ENCODE measurements at places on chromosomes 11 and 22.

DNA sequence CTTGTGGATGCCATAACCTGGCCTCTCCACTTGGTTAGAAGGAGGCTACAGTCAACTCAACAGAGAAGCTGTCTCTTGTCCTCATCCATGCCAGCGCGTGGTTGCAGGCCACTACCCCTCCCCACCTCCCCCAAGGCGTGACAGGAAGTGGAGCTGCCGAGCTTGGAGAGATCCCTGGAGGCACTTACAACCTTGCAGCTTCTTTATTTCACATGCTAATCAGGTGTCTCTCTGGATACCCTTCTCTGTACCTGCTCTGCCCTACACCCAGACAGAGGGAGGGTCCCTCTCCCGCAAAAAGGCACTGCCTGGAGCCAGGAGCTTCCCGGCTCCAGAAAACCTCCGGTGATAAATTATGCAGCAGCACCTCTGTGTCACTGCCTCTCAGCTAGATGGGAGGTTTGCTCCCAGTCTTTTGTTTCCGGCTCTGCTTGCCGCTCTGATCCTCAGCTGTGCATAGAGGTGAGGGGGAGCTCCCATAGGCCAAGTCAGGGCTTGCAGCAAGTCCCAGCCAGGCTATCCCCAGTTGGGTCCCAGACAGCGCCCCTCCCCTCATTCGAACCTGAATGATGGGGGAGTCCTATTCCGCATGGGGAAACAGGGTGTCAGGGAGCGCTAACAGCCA, 5.7 kb downstream of the LRP4 start:
- DNase-seq: no peak

DNA sequence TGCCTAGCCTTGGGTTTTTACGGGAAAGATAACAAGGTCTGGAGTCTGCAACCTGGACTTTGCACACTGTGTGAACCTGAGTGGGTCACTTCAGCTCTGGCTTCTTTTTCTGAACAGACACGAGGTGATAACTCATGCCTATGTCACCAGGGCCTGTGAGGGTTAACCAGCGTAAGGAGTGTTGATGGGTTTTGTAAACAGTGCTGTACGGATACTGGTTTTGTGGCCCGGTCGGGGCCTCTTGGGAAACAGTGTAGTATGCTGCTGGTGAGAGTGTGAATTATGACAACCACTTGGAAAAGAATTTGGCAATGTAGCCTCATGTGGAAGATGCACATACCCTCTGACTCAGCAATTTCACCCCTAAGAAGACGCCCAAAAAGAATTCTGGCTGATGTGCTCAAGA, 266.8 kb downstream of the MN1 start:
- no peak for DNase-seq

DNA sequence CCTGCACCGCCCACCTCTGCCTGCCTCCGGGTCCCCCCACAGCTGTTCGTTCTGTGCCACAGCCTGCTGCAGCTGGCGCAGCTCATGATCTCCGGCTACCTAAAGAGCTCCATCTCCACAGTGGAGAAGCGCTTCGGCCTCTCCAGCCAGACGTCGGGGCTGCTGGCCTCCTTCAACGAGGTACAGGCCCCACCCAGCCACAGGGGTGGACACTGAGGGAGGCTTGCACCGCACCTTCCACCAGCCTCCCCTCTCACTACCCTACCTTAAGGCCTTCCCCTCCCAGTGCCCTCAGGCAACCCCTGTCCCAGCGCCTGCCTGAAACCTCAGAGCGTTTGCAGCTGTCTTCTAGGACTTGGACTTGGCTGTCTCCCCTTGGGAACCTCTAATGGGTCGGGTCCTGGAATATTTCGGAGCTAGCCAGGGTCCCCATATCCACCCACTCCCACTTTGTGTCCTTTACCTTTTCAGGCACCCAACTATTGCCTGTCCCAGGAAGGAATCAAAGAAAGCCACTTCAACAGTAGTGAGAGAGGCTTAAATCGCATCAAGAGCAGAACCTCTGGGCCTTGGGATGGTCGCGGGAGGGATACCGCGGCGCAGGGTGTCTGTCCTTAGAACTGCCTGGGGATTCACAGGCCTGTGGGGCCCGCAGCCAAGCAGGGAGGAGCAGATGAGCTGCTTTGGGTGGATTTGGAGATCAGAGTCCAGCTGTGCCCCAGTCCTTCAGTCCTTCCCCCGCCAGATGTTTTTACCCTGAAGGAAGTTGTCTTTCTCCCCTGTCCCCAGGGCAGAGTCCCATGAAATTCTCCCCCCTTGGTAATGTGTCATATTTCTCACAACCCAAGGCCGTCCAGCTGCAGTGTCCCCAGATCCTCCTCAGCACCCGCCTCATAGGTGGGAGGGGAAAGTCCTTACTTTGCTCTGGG, 13.3 kb downstream of the SLCO2B1 start:
- DNase-seq: no peak

DNA sequence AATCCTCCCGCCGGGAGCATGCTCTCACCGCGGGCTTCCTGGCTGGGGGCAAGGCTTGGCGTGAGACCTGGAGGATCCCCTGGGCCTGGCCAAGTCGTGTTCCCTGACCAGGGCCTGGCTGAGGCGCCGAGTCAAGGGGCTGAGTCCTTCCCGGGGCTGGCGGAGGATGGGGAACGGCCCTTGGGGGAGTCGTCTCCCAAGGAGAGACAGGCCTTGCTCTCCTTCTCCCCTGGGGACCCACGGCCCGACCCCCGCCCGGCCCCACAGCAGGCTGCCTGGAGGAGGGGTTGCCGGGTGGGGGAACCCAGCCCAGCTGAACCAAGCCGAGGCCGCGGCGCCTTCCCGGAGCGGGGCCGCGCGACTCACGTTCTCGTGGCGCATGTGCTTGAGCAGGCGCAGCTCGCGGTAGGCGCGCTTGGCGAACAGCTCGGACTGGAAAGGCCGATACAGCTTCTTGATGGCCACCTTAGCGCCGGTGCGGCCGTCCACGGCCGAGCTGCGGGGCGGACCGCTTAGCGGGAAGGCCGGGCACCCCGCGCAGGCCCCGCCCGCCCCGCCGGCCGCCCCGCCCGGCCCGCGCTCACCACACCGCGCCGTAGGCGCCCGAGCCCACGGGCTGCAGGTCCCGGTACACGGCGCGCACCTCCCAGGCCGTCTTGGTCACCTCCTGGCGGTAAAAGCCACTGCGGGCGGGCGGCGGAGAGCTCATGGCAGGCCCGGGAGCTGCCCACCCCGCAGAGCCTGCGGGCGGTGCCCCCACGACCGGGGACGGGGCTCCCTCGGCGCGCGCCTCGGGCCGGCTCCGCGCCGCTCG, 475 bp downstream of the MAPK12 start:
- DNase-seq: no peak

DNA sequence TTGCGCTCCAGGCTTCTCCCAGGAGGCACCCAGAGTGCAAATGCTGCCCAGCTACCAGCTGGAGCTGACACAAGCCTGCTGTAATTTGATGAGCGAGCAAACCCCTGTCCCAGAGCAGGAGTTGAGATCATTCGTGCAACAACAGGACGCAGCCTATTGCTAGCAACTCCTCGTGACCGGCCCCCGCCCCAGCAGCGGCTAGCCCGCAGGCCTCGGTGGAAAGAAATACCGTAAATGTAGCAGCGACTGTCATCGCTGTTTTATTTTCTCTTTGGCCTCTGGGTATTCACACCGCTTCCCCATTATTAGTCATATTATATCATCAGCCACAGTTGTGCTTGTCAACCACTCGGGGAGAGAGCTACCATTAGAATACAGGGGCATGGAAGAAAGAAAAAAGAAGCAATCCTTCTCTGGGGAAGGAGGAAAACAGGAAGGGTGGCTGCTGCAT, 59.2 kb upstream of the ATXN10 start:
- DNase-seq: peak; percentile 50

GRCh38 chr11:12170984-12171383, 60.6 kb downstream of the MICAL2 start:
- DNase-seq: no peak

DNA sequence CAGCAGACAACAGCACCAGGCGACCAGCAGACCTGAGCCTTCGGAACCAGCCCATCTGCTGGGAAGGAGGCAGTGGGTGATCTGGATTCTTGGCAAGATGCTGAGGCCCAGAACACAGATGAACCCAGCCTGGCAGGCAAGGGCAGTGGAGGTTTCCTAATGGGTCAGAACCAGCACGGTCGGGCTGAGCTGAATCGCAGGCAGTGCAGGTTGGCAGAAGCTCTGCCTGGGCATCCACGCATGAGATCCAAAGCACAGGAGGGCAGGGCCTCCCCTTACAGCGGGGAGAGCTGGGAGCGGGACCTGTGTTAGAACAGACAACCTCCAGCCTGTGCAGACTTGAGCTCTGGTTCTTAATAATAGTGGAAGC, 47.5 kb downstream of the DSCAML1 start:
- no peak for DNase-seq

DNA sequence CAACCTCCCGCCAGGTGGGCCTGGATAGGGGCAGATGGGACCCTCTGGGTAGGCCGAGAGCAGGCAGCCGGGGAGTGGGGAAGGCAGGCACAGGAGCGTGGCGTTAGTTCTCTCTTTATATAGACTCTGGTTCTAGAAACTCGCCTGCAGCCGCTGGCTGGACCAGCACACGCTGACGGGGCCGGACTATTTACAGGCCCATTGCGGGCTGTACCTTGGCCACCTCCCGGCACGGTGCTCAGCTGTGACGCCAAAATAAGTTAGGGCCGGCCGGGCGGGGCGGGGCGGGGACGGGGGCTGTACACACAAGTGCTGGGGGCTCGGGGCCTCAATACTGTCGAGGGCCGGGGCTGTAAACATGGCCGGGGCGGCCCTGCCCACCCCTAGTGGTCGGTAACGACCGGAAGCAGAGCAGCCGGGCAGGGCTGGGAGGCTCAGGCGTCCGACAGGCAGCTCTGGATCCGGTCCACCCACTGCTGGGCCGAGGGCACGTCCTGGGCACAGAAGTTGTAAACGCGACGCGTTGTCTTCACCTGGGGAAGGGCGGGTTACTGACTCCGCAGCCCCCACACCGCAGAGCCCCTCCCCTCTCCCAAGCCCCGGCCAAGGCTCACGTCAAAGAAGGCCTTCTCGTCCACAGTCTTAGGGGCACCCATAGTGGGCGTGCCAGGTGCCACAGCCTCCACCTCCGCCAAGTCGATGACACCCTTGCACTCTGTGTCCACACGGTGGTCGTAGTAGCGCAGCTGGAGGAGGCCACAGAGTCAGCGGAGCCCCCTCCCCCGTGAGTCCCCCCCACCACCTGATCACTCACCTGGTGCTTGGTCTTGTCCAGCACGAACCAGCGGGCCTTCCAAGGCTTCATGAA, 27.9 kb downstream of the SBF1 start:
- no peak for DNase-seq

DNA sequence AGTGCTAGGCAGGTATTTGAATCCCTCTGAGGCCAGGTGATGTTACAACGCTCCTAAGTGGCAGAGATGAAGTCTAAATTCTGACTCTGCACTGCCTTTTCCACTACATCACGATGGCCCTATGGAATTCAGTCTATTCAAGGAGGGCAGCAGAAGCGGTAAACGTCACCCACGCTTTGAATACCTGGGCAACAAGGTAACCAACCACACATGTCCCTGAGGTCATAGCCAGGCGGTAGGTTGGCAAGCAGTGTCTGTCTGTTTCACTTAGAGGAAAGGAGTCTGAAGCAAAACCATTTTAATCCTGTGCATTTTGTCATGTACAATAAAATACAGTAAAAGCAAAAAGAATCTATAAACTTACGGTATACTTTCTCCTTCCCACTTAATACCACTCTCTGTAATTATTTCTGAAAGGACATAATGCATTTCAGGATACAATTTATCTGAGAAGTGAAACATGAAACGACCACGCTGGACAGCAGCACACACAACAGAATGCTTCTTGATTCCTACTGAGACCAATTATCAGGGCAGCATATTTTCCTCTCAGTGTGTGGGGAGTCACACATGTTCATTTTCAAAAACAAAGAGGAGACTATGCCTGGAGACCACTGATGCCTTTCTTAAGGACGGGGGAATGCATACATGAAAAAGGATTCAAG, 51.3 kb downstream of the PRDM10 start:
- DNase-seq: no peak

GRCh38 chr11:47130543-47130942, 46.1 kb downstream of the ARFGAP2 start:
- DNase-seq: no peak

GRCh38 chr22:31099386-31099785, 8.0 kb downstream of the SELENOM start:
- no peak for DNase-seq

DNA sequence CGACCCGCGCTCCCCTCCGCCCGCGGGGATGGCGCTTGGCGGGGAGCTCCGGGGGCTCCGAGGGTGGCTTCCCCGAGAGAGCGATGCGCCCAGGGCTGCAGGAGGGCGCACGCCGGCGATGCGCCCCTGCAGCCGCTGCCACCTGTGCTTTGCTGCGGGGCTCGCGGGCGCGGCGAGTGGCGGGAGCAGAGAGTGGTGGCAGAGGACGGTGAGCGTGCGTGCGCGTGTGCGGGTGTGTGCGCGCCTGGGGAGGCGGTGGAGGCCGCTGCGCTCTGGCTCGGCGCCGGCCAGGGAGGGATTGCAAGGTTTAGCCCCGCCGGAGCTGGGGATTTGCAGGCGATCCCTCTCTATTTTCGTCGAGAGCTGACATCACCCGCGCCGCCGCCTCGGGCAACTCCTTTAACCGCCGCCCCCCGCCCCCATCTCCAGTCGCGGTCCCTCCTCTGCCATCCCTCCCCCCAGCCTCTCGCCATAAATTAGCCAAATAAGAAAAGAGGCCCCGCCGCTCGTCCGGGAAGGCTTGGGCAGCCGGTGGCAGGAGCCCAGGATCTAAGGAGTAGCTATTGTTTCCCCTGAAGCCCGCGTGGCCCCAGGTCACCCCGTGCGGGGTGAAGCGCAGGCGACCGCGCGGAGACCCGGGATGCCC, at the start of gene SLC1A2:
TSS of gene SLC1A2 (minus strand) at position 375 of the 646 bp plus-strand sequence. CDS start 592 bp downstream, outside the sequence.
- DNase-seq: no peak

- DNase-seq: no peak
Observed at GRCh38 chr22:30755759-30756124, 61.1 kb downstream of the OSBP2 start.

DNA sequence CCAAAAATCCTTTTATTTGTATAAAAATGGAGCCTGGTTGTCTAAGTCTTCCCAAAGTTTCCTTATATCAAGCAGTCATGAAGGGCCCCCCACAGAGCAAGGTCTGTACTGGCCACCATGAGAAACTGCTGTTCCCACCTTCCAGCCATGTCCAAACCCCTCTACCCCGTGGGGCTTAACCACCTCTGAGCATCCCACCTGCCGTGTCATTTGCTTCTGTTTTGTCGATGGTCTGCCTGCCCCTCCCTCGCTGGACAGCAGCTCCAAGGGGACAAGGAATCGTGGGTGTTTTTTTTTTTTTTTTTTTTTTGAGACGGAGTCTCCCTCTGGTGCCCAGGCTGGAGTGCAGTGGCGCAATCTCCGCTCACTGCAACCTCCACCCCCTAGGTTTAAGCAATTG, 11.1 kb upstream of the ANO1 start:
- DNase-seq: no peak

DNA sequence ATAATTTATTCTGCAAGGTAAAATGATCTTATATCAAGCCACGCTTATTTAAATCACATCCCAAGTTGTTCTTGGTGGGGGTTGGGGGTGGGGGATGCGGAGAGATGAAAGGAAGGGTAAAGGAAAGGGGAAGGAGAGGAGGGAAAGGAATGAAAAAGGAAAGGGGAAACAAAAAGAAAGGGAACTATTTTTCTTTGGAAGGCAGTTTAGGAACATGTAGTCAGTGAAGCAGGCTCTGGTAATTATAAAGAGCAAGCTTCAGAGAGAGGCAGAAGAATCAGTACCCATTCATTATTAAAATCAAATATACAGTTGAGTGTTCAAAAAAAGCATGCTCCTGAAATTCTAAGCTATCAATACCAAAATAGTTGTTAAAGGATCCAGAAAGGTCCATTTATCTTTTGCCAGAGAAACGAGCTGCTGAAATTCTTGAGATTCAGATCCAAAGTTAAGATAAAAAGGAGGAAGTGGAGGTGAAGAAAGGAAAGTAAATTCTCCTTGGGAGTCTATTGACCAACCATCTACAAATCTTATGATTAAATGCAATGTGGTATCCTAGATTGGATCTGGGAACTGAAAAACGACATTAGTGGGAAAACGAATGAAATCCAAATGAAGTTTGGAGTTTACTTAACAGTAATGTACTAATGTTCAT, 107.4 kb downstream of the SGSM3 start:
- DNase-seq: no peak

Measured in GOT3 (cell line).